Pons (tissue), 1 donor: ENCODE measurements at places on chromosomes 1 and 21.
A peak's percentile ranks its signal among the peaks of the same experiment; 100 is the strongest.

DNA sequence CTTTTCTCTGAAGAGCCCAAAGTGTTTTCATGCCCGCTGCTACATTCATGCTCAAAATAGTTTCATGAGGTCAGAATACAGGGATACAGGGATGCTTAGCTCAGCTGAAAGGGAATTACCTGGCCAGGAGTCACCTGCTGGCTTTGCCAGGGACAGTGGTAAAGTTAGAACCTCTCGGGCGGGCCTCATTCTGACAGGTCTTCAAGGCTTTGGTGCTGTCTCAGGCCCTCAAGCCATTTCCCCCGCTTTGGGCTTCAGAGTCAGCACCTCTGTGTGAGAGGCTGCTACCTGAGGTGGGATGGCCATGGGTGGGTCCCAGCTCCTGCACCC is 5.5 kb downstream of the RASSF5 start:
- no peak for DNase-seq

DNA sequence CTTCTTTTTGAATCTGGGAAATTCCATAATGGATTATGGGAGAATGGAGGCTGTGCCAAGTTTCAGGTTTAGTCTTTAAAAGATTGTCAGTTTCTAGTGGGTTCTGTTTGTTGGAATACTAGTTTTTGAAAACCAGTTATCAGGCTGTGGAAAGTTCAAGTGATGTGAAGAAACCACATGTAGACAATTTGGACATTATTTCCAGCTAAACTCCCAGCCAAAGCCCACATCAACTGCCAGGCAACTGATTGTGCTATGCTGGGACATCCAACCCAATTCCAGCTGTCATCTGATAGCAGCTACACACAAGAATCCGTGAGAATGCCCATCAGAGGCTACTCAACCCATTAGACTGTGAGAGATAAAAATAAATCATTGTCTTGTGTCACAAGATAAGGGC is 546.1 kb upstream of the ADAMTS5 start:
- DNase-seq = no peak

DNA sequence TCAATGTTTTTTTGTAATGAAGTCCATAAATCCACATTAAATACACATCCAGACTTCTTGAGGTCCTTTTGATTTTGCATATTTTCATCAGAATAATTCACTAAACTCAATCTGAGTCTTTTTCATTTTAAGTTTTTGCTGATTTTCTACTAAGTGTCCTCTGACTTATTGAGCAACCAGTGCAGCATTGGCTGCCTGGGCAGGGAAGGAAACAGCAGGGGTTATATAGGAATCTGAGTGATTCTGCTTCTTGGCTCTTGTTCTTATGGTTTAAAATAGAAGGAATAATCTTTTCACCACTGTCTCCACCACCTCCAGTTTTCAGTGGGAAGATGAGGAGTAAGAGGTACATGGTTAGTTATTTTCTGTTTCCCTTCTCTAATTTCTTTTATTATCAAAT is 88.4 kb downstream of the ST6GALNAC5 start:
- DNase-seq = no peak

DNA sequence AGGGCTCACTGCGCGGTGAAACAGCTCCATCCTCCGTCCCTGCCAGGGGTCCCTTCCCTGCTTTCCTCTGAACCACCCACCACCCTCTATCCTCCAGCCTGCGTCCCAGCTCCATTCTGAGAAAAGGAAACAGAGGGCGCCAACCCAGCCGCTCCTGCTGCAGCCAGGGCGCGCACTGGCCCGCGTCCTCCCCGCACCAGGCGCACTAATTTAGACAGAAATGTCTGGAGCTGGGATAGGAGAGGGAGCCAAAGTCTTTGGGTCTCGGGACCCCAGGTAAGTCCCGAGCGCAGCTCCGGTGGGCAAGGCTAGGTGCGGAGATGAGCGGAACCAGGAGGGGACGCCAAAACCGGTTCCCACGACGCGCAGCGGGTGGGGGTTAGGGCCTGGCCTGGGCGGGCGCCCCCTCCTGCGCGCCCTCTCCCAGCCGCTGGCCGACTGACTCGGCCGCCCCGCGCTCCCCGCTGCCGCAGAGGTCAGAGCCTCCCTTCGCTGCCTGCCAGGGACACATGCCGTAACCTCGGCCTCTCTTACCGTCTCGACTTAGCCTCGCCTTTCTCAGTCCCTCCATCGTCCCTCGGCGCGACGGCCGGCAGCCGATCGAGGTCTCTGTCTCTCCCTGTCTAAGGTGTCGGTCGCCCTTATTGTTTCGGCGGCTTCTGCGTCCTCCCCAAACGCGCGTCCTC is 2.0 kb downstream of the CAMK2N1 start:
- DNase-seq = peak; percentile 51

DNA sequence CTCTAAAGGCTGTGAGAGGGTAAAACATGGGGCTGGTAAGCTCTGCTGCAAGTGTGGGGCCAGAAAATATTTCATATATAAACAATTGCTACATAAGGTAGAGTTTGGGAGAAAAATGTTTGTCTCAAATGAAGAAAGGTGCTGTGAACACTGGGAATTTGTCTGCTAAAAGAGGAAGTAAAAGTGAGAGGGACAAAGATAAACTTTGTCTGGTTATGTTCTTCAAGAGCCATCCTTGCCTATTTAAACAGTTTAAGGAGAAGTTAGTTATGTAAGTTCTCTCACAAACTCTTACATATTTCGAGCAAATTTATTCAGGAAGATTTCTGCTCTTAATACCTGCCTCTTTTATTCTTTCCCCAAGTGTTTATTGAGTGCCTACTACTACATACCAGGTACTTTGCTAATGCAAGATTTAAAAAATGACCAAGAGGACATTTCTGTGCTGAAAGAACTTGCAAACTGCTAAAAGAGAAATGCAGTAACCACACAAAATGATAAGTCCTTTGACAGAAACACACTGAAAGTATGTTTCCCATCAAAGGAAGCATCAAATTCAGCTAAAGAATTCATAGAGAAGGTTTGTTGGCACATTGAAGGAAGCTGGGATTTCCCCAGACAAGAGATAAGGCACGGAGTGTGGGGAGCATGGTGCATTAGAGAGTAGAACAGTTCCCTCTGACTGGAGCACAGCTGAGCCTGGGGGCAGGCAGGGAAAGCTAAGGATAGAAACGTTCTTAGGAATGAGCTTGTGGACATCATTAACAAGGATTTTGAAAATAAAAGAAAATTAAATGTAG is 549.1 kb downstream of the PTBP2 start:
- no peak for DNase-seq

- DNase-seq = peak; percentile 65
Measured at GRCh38 chr1:203187689-203188264, 1.3 kb upstream of the CHI3L1 start.

- no peak for DNase-seq
Measured at GRCh38 chr1:58702261-58703141, 2.6 kb upstream of the MYSM1 start.

DNA sequence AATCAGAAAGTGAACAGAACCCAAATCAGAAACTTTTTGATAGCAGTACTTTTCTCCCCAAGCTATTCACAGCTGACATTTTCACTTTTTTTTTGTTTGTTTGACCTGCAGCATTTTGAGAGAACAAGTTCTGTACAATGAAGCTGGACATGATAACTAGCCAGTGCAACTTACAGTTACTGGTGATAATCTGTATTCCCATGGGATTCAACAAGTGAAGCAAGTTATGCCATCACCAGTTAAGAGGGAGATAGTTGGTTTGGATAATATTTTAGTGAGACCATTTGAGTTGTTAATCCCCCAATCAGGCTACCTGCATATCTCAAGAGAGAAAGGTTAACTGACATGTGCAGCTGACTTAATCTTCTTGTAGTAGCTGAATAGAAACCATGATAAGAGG is 18.1 kb downstream of the SON start:
- no peak for DNase-seq
